ENCODE measurements at places on chromosomes 11 and 22.

DNA sequence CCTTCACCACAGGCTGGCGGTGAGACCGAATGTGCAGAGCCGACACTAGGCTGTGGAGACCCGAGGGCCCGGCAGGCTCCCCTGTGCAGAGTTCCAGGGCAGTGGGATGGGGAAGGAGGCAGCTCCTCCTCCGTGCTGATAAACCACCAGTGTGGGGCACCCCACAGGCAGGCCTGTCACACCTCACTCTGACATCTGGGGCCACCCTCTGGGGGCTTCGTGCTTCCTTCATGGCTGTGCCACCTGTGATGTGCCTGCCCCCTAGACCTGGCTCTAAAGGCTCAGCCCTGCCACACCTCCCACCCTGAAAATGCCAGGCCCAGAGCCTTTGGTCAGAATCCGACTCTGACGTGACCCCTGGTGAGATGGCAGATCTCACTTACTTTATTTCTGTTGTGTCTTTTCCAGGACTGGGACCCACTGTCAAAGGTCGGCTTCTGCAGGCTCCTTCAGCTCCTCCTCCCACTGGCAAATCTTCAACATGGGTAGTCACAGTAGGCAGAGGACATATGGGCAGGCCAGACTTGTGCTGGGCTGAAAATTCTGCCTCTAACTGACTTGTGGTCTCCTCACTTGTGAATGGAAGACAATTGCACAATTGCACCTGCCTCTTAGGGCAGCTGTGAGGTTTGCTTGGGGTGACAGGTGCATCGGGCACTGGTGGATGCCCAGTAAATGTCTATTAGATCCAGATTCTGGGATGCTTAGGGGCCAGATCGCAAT is 46.2 kb upstream of the TSKU start:
- no peak for DNase-seq

GRCh38 chr11:10858439-10859325 is 829 bp upstream of the ZBED5 start:
- no peak for DNase-seq

DNA sequence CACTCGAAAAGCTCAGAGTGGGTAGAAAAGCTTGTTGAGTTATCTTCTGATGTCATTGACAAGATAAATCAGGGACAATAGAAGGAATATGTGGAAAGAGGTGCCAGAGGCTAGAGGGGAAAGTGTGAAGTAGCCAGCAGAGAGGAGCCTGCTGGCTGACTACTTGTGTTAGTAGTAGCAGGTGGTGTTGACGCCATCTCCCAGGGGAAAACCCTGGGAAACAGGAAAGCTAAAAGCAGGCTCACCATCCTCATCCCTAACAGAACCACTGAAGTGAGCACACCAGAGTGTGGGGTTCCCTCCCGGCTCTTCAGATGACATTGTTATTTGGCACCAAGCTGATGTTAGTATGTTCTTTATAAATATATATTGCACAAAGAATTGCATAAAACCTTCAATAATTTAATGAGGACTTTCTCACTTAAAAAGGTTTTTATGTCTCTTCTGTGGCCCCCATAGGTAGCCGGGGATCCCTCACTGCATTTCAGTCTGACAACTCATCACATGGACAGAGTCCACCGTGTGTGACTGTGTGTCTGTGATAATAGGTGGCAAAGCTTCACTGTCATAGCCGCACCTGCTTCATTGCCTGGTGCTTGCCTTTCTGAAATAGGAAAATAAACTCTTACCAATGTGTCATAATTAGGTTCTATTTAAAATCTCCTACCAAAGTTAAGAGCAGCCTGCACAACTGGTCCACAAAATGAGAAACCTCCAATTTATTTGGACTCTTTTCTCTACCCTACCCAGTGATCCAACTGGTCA is 63.2 kb upstream of the TOP3B start:
- DNase-seq: no peak

- no peak for DNase-seq
These were observed 24.2 kb downstream of the KRTAP5-5 start for GRCh38 chr11:1653541-1654387.

DNA sequence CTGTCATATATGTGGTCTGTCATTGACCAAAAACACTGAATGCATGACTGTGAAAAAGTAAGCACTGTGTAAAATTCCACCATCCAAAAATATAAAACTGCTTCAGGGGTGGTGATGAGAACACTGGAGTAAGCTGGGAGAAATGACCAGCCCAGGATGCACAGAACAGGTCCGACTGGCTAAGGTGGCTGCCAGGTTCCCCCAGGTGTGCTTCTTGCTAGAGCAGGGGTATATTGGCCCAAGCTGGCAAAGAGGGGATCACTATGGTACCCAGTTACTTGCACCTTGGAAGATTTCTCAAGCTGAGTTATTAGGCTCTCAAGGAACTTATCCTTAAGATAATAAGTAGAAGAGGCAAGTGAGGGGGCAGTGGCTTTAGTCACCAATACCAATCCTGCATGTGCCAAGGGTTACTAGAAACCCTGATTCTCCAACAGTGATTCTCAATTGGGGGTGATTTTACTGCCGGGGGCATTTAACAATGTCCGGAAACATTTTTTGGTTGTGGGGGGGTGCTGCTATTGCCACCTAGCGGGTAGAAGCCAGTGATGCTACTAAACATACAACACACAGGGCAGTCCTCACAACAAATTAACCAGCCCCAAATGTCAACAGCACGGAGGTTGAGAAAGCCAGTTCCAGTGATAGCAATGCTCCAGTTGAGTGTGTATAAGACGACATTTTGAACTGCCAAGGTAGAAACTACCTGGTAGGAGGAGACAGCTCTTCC is 15.7 kb downstream of the SNU13 start:
- no peak for DNase-seq

DNA sequence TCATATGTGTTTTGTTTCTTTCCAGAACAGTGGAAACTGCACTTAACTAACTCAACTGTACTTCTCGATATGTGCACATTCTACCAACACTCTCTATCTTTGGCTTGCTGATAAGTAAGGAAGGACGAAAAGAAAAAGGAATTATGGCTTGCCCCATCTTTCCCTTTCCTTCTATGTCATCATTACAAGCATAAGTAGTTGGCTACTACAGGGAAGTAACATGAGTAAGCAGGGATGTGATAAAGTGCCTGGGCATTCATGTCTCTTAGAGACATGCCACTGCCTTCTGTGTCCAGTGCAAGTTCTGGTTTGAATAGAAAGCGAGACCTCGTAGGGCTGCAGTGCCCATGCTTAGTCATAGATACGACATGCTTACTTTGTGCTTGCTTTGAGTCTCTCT is 342.5 kb downstream of the ETS1 start:
- no peak for DNase-seq

- DNase-seq: no peak
These were observed 177.6 kb downstream of the IGLL1 start for GRCh38 chr22:23402275-23403151.

GRCh38 chr11:2573240-2574042 is 126.4 kb downstream of the KCNQ1OT1 start:
- no peak for DNase-seq

DNA sequence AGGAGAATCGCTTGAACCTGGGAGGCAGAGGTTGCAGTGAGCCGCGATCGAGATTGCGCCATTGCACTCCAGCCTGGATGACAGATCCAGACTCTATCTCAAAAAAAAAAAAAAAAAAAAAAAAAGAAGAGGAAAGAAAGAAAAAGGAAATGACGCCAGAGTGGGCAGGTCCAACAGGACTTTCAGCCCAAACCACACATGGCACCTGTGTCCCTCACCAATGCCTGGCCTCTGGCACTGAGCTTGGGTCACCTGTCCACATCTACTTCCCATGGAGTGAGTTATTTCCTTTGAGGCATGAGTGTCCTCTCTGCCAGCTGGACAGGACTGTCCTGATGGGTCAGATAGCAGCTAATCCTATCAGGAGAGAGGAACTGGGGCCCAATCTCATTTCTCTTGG is 15.2 kb upstream of the GCAT start:
- DNase-seq: no peak

Data from fibroblast of skin of left quadriceps (primary cell).